ENCODE measurements at places on chromosomes 13 and 19. TPM values are rescaled to one million over a fixed set of nuclear protein-coding genes. Genes with fewer than 3 reads are reported as not detected.

URAD gene
- not detected for total RNA-seq

POLR1G gene
- total RNA-seq, result 27.3 TPM

NXNL1 gene
- total RNA-seq, result not detected

SHANK1 gene
- 0.26 TPM for total RNA-seq

ZNF443 gene
- total RNA-seq, result 6.0 TPM

WDR88 gene
- total RNA-seq, result 0.14 TPM

OR10H1 gene
- total RNA-seq, result not detected

VSIG10L gene
- total RNA-seq, result 0.04 TPM

CCDC194 gene
- total RNA-seq, result 0.63 TPM

UPK1A gene
- not detected for total RNA-seq

ZNF709 gene
- total RNA-seq, result 2.6 TPM

CGB5 gene
- total RNA-seq, result not detected

ZNF442 gene
- 0.92 TPM for total RNA-seq

RUBCNL gene
- not detected for total RNA-seq

ZNF471 gene
- total RNA-seq, result 1.8 TPM

ACP7 gene
- total RNA-seq, result 0.20 TPM

PLIN5 gene
- total RNA-seq, result 0.32 TPM

MPND gene
- total RNA-seq, result 10.7 TPM

SHD gene
- total RNA-seq, result not detected

KLK14 gene
- total RNA-seq, result not detected

RNF17 gene
- not detected for total RNA-seq
